Camera-type eye (tissue), 1 donor: ENCODE measurements at places on chromosomes 1 and 21. TPM values are rescaled to one million over a fixed set of nuclear protein-coding genes. Genes with fewer than 3 reads are reported as not detected.

Gene CELA2A
- not detected for total RNA-seq

Gene SPRR1B
- not detected for total RNA-seq

Gene KRTAP13-2
- not detected for total RNA-seq

Gene PRELP
- 12.8 TPM for total RNA-seq

Gene SIK1
- 49.3 TPM for total RNA-seq

Gene OR2AK2
- not detected for total RNA-seq

Gene SH3D21
- 10.8 TPM for total RNA-seq

Gene TAS1R1
- not detected for total RNA-seq

Gene GUCA2A
- not detected for total RNA-seq

Gene TCHH
- 0.66 TPM for total RNA-seq

Gene CD53
- 11.1 TPM for total RNA-seq

Gene SH2D5
- total RNA-seq, result 0.49 TPM

Gene PRAMEF5
- not detected for total RNA-seq

Gene MIXL1
- total RNA-seq, result not detected

Gene C1orf52
- 25.8 TPM for total RNA-seq

Gene ZNF593OS
- 41.3 TPM for total RNA-seq

Gene B3GALT2
- 25.5 TPM for total RNA-seq

Gene NPPB
- not detected for total RNA-seq

Gene GJA5
- total RNA-seq, result 13.3 TPM
